NCI-H1048 (cell line): ENCODE measurements at places on chromosomes 1 and 21.

- no peak for DNase-seq
These were observed 209.7 kb upstream of the VAMP3 start for GRCh38 chr1:7561331-7561921.

GRCh38 chr1:31444725-31445448, 31.9 kb downstream of the SERINC2 start:
- DNase-seq = no peak

DNA sequence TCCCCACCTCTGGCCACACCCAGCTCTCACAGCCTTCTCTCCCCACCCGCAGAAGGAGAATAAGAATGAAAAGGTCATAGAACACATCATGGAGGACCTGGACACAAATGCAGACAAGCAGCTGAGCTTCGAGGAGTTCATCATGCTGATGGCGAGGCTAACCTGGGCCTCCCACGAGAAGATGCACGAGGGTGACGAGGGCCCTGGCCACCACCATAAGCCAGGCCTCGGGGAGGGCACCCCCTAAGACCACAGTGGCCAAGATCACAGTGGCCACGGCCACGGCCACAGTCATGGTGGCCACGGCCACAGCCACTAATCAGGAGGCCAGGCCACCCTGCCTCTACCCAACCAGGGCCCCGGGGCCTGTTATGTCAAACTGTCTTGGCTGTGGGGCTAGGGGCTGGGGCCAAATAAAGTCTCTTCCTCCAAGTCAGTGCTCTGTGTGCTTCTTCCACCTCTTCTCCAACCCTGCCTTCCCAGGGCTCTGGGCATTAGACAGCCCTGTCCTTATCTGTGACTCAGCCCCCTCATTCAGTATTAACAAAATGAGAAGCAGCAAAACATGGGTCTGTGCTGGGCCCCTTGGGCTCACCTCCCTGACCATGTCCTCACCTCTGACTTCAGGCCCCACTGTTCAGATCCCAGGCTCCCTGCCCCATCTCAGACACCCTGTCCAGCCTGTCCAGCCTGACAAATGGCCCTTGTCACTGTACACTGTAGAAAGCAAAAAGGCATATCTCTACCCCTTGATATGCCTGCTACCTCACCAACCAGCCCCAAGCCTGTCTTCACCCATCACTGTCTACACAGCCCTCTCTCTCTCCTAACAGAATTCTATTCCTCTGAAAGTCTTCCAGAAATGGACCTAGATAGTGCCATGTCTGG, 3.2 kb downstream of the S100A9 start:
- DNase-seq = no peak

- DNase-seq = no peak
These were observed 156.5 kb downstream of the SLC45A1 start for GRCh38 chr1:8474369-8474768.

GRCh38 chr1:198443365-198444233, 96.9 kb downstream of the ATP6V1G3 start:
- no peak for DNase-seq

GRCh38 chr1:83747853-83748482, 251.0 kb downstream of the TTLL7 start:
- DNase-seq = no peak

- no peak for DNase-seq
These were observed 29.4 kb upstream of the USP24 start for GRCh38 chr1:55244476-55245099.

GRCh38 chr1:2046174-2046917, 3.9 kb upstream of the PRKCZ start:
- DNase-seq = no peak

GRCh38 chr1:201678264-201679101, 139.6 kb downstream of the NAV1 start:
- DNase-seq = no peak
